ENCODE measurements at places on chromosomes 1 and 21. TPM values are rescaled to one million over a fixed set of nuclear protein-coding genes. Genes with fewer than 3 reads are reported as not detected.

- no peak for DNase-seq
These were observed 17.9 kb upstream of the MIIP start for GRCh38 chr1:12001249-12001917.

DNA sequence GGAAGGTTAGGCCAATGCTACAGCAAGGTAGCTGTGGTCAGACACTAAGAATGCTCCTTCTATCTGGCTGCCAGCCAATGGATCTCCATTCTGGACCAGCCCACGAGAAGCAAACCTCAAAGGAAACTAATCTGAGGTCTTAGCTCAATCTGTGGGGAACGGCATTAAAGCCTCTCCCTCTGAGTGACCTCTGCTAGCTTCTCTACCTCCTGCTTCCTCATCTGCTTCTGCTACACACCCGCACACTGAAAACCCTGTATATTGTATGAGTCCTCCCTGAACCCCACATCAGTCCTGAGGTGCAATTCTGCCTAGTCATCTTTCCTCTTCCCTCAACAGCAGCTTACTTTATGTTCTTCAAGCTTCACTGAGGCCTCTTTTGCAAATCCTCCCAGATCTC lies 6.9 kb upstream of the GALE start:
- no peak for DNase-seq

DNA sequence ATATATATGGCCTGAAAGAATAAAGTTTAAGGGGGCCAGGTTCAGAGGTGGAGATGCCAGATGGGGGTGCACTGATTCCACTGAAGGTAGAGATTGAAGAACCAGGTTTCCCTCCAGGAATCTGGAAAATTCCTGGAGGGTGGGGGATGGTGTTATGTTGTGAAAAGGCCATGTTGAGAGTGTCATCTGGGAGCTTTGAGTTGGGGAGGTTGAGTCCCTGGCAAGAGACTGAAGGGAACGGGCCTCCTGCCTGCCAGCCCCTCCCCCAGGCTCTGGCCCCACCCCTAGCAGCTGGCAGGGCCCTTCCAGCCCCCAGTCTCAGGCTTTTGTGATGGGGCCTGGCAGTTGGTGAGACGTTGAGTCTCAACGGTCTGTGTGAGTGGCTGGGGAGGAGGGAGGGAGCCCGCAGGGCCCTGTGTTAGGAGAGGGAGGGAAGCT lies 4.1 kb downstream of the PTPRU start:
- no peak for DNase-seq

- DNase-seq, result no peak
These were observed 103.7 kb upstream of the PRMT6 start for GRCh38 chr1:106952776-106953175.

GRCh38 chr1:174795806-174796205 lies 203.9 kb upstream of the CACYBP start:
- DNase-seq, result no peak

DNA sequence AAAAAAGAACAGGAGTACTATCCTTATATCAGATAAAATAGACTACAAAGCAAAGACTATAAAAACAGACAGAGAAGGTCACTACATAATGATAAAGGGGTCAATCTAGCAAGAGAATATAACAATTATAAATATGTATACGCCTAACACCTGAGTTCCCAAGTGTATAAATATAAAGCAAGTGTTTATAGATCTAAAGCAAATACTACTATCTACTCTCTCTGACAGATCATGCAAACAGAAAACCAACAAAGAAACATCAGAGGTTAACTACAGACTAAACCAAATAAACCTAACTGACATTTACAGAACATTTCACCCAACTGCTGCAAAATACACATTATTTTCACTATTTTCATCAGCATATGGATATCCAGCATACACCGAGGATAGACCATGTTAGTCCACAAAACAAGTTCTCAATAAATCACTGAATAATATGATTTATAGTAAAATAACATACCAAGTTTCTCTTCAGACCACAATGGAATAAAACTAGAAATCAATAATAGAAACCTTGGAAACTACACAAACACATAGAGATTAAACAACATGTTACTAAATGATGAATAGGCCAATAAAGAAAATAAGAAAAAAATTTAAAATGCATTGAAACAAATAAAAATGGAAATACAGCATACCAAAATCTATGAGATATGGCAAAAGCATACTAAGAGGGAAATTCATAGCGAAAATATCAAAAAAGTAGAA lies 22.7 kb downstream of the UCHL5 start:
- no peak for DNase-seq

DNA sequence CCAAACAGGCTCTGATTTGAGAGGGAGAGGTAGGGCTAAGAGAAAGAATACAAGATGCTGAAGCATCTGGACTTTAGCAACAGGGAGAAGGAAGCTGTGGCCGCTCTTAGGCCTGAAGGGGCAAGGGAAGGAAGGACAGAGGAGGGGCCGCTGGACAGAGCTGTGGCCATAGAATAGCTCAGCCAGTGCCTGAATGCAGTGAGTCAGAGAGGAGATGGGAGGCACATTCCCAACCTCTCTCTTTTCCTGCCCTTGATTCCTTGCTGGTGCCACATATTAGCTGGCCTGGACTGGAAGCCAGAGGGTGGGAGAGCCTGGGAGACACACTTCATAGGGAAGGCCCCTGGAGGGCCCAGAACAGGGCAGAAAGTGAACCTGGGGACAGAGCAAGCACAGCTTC lies 83.4 kb upstream of the POU3F1 start:
- no peak for DNase-seq

DNA sequence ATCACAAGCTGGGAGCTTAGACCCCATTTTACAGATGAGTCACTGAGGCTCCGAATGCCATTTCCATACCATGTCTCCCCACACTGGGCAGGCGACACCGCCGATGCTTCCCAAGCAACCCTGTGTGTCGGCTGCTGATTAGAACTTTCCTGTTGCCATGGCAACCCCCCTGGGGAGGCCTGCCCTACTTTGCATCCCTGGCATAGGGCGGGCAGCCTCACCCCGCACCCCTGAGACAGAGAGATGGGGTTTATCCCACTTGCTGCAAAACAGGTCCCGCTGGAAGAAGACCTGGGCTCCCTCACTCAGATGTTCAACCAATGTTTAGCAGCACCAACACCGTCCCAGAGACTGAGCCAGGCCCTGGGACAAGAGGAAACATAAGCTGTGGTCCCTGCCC lies 81.5 kb downstream of the CAMK2N1 start:
- DNase-seq, result no peak

GRCh38 chr1:4803335-4803734 lies 148.9 kb downstream of the AJAP1 start:
- no peak for DNase-seq

DNA sequence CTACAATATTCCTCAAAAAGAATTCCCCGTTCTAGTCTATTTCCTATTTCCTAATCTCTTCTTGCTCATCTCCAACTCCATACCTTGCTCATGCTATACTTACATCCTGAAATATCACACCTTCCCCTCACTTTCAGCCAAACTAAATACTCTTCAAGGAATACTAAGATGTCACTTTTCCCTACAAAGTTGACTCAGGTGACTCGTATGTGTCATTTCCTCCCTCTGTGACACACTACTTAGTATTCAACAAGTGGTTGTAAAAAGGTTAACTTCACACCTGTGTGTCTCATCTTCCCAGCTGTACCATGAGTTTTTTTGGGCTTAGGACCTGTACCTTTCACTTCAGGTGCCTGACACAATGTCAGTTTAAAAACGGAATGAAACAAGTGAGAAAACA lies 81.9 kb upstream of the LBR start:
- no peak for DNase-seq

GRCh38 chr1:184497959-184498723 lies 111.3 kb downstream of the C1orf21 start:
- no peak for DNase-seq

DNA sequence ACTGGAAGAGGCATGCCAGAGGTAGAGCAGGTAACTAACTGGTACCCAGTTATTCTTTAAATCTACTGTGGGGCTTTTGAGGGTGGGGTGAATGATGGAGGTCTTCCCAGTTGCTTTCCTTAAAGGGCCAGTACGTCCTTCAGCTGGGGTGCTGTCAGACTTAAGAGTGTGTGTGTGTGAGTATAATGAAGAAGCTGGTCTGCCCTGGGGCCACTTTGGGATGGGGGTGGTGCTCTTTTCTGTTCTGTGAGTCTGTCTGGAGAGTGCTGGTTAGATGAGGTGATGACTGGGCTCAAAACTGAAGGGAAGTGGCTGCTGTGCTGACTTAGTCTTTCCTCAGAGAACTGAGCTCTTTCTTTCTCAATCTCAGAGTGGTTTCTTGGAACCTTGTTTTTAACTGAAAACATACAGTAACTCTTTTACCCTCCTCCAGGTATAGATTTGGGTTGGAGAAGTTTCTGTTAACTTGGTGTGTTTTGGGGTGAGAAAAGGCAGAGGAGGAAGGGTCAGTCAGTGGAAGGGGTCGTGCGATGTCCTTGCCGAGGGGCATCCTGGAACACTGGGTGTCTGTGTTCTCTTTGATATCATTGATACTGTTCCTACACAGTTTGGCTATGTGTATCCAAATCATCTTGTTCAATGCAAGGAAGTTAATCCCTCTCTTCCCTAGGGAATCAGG lies 746 bp downstream of the MACF1 start:
- DNase-seq, result peak; percentile 83

DNA sequence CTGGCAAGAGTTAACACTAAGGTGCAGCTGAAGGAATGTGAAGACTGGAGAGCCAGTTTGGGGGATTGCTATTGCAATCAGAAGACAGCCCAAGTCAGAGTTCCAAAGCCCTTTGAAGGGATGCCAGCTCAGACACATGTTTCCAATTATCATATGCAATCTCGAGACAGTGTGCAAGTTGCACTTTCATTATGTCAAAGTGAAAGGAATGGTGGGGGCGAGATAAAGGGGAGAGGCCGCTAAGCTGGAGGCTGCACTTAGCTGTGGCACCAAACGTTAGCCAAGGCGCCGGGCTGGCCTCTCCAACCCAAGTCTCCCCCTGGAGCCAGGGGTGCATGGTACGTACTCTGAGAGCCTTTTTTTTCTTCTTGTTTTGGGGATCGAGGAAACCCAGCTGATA lies 58.0 kb downstream of the NGF start:
- no peak for DNase-seq

DNA sequence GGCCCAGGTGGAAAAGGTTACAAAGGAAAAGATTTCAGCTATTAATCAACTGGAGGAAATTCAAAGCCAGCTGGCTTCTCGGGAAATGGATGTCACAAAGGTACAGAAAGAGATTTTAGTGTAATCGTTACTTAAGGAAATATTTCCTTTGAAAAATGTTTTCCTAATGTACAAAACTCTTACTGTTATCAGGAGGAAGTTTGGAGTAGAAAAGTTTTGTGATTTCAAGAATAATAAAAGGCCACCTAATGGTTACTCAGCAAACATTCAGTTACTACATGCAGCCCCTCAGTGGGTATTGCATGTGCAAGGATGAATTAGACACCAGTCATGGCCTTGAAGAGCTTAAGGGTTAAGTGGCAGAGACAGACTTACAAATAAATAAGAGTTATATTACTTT lies 85.2 kb downstream of the SDCCAG8 start:
- DNase-seq, result no peak

DNA sequence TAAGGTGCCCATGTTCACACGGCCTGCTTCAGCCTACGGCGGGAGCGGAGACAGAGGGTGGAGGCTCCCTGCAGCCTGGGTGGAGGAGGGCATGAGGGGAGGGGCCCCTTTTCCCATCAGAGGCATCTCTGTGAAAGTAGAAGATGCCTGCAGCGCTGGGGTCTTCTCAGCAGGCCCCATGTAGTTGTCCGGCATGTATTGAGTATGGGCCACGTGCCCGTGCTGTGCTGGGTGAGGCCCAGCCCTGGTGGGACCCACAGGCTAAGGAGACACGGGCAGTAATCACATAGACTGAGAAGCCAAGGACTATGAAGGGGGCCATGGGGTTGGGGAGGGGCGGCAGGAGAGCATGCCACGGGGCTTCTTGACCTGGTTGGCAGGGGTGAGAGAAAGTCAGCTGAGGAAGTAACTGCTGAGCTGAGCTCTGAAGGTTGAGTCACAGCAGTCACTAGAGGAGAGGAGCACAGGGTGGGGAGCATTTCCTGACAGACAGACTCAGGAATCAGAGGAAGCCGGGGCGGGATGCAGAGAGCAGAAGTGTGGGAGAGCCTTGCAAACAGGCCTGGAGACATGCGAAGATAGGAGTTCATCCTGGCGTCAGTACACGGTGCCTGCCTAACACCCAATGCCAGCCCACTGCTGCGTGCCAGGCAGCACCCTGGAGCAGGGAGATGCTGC lies 21.6 kb downstream of the PSEN2 start:
- DNase-seq, result no peak

DNA sequence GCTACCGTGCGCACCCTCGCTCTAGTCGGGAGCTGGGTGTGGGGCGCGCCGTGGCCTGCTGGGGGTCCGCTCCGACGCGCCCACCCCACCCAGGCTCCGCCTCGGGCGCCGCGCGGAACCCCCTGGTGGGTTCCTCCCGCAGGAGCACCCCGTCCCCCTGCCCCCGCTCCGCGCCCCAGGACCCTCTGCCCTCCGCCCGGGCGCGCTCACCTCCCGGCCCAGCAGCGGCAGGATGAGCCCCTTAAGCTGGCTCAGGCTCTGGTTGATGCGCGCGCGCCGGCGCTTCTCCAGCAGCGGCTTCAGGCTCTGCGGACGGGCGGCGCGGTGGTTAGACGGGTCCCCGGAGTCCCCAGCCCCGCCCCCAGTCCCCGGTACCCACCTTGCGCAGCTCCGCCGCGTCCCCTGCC lies 319 bp downstream of the HES2 start:
- no peak for DNase-seq

GRCh38 chr21:39956586-39956985 lies 89.3 kb downstream of the PCP4 start:
- no peak for DNase-seq

DNA sequence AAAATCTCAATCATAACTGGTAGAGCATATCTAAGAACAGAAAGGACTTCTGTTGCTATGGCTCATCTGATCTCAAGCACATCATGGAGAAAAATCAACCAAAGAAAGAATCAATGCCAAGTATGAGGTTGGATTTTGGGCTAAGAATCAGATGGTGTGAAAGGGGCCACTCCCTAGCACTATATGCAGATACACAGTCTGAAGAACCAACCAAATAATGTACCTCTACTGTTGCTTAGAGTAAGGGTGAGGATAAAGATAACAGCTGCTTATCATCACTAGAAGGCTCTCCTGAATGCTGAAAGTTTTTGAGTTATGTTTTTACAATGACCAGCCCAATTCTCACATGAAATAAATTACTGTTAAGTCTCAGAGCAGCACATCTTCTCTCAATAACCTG lies 35.6 kb downstream of the ST7L start:
- DNase-seq, result no peak

- no peak for DNase-seq
These were observed 247.6 kb downstream of the TGFB2 start for GRCh38 chr1:218592688-218593087.

PLA2G2A gene
- not detected for total RNA-seq

SERINC2 gene
- 0.56 TPM for total RNA-seq

MRPL39 gene
- 46.1 TPM for total RNA-seq

LAMC2 gene
- not detected for total RNA-seq

KRTAP10-5 gene
- total RNA-seq, result not detected

CLIC6 gene
- total RNA-seq, result 0.45 TPM

AGO3 gene
- total RNA-seq, result 56.5 TPM

FMOD gene
- not detected for total RNA-seq

SELL gene
- 29.5 TPM for total RNA-seq

TSPAN2 gene
- 2.9 TPM for total RNA-seq
